Lower leg skin (tissue), 4 donors: ENCODE measurements at places on chromosomes 5 and 9.
A peak's percentile ranks its signal among the peaks of the same experiment; 100 is the strongest.

DNA sequence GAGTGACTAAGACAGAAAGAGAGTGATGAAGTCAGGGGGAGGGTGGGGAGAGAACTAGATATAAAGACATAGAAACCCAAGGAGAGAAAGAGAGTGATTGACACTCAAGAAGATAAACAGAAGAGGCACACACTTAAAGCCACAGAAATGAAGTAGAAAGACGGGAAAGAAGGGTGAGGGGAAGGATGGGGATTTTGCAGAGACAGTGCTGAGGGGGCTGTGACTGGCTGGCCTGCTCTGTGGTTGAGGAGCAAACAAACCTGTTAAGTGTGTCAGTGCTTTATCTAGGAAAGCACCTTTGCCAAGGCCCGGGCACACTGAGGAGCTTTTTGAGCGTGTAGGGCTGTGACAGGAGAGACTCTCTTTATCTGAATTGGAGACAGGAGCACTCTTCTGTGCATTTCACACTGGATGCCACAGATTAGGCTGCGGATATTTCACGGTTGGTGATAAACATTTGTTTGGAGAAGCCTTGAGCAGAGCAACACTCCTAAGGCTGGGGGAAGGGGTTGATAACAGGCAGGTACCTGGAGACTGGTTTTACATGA, 109.1 kb downstream of the DOCK2 start:
- no peak for DNase-seq

- no peak for DNase-seq
Observed at GRCh38 chr9:32251539-32251938, 132.9 kb upstream of the ACO1 start.

- DNase-seq, result no peak
Observed at GRCh38 chr5:179295778-179296149, 49.5 kb downstream of the ADAMTS2 start.

GRCh38 chr9:89661956-89662717, 57.3 kb downstream of the GADD45G start:
- DNase-seq, result peak; percentile 99

DNA sequence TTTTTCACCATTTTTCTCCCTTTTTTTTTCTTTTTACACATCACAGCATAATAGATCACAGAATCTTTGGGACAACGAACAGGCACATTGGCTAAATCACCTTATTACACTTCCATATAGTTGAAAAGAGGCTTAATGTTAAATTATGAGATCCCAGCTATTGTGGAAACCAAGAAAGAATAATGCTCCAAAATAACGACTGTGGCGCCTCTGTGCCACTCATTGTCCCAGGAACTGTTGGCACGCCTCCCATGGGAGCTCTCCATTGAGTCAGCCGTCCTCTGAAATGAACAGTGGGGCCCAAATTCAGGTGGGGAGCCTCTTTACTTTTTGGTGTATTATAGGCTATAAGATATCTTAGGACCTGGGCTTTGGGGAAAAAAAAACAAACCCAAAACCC, 82.2 kb upstream of the NFIB start:
- DNase-seq, result no peak

GRCh38 chr5:165202519-165202910, 1697.1 kb downstream of the MAT2B start:
- no peak for DNase-seq

DNA sequence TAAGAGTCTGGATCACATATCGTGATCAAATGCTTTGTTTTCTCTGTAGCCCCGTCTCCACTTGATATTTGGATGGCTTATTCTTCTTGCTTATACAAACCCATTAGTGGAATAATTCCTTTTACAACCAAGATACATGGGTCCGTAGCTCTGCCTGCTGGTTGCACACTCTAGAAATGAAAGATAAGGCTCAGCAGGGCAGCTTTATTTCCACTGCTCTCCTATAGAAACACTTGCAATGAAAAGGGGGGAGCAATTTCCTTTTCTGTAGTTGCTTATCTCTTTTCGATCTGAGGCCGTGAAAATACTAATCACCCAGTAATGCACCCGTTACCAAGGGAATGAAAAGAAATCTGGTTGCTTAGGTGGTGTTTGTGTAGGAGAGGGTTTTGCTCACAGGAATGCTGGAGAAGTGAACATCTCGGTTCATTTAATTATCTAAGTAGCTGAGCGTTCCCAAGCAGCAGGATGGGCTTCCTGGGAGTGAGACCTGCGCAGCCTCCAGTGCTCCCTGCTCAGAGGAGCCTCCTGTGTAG, 131.7 kb downstream of the ADAMTS16 start:
- no peak for DNase-seq

GRCh38 chr5:18601185-18601584, 966.9 kb downstream of the TAF11L14 start:
- no peak for DNase-seq

GRCh38 chr5:59479086-59479485, 414.4 kb downstream of the PDE4D start:
- DNase-seq, result no peak

DNA sequence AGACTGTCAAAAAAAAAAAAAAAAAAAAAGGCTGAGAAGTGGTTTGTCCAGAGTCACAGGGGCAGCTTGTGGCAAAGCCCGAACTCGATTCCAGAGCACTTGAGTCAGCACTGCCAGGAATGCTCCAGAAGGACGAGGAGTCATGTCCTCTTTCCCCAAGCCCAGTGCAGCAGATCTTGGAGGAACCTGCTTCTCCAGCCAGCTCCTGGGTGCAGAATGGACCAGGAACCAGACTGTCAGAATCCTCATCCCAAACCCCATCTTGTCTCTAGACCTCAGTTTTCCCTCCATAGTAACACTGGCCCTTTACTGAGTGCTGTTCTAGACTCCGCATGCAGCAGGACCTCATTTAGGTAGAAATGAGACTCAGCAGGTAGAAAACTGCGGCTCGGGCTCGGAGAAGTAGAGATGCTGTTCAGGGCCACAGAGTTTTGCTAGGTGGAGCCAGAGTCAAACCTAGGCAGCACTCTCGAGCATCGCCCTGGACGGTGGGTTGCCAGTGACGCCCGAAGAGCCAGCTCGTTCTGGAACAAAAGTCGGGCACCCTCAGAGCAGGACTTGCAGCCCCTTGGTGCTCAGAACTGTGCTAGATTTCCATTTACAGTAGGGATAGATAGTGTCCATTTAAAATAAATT, 15.4 kb downstream of the CD74 start:
- no peak for DNase-seq

- DNase-seq, result no peak
Observed at GRCh38 chr9:3299872-3300271, 225.9 kb downstream of the RFX3 start.

DNA sequence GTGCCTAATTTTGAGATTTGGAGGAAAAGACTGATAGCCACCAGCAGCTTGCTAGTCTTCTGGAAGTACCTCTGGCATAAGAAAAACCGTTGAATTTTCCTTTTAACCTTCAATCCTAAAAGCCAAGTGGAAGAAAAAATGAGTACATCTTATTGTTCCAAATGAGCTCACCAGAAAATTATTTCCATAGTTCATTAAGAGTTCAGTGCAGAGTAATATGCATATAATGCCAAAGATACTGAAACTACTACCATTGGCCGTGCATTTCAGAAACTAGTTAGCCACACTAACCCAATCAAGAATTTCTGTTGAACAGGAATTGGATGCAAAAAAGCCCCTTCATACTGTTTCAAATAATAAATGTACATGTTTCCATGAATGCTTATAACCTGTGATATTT, 607.9 kb downstream of the KCTD16 start:
- DNase-seq, result no peak

DNA sequence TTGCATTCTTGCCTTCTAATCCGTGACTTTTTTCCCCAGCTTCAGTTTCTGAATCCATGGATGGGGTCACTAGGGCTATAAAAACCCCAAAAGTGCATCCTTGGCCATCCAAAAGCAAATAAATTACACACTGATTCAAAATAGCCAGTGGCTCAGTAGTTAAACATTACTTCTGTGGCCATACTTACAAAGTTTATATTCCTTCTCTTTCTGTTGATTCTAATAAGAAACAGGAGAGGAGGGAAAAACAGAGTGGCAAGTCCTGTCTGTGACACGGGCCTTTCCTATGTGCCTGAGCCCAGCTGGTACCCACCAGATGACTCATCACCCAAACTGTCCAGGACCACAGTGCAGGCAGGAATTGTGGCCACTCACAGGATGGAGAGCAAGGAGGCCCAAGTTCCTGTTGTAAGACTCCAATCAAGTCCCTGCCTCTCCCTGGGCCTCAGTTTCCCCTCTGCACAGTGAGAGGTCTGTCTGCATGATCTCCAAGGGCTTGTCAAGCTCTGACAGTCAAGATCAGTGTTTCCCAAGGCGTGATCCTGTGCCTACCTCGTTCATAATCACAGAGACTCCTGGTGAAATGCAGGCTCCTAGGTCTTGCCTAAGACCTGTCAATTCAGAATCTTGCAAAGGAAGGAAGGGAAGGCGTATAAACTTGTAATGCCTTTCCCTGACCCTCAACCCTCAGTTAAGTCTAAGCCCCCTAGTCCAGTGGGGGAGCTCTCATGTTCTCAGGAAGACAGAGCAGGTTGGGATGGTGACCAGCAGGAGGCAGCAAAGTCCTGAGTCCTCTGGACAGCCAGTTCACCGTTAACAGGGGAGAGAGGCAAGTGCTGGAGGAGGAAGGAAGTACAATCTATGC, 29.5 kb downstream of the TNIP1 start:
- DNase-seq, result peak; percentile 77

DNA sequence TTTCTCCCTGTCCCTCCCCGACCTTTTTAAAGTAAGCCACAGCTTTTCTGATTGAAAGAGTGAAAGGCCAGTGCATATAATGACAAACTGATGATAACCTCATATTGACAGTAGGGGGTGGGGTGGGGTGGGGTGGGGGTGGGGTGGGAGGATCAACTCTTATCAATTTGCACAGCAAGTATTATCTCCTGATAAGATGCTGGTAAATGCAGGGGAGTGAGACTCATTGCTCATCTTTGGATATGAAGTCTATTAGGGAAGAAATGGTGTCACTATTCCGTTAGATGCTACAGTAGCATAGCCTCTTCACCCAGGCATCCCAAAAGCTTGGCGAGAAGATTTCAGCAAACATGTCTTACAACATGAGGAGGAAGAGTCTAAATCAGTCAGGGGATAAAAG, 38.9 kb upstream of the HMGCS1 start:
- DNase-seq, result no peak

DNA sequence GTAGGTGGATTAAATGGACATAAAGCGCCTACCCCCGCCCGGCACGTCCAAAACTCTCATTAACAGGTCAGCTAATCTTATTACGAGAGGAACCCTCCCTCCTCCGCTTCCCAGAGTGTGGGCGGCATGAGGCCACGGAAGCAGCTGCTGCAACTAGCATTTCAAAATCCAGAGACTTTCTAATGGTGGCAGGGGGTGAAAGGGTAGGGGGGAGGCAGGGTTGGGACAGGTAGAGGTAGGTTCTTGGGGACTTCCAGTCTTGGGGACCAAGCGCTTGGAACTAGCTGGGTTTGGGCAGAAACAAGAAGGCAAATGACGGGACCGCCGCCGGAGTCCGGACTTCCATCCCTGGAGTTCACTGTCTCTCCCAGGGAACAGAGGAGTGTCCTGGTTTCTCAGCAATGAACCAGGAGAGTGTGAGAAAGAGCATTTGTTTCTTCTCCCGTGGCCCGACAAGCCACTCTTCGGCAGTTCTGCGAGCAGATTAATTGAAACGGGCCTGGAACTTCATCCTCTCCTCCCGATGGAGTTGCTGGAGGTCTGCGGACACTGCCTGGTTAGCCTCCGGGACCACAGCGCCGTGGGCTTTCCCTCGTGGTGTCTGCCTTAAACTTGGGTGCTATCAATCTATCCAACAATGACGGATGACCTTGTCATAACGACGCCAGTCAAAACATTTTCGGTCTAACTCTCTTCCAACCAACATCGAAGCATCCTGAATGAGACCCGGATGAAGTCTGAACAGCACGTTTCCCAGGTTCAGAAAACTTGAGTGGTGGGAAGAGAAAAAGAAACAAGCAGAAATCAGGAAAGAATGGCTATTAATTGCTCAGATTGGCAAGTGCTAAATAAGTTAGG, 1.6 kb upstream of the PRDM6 start:
- DNase-seq, result no peak

DNA sequence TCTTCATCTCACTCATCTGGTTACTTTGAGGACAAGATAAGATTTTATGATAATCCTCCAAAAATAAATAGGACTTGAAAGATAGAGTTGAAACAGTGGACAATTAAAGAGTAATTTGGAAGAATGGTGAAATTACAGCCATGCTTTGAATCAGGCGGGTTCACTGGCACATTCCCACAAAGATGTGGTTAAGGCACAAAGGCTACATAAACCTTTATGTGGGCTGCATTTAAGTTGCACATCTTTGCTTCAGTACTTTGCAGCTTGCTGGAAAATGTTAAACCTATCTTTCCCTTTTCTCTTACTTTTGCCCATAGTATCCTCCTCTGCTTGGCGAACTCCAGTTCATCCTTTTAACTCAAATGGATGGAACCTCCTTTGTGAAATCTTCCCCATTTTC, 92.2 kb upstream of the TNFAIP8 start:
- DNase-seq, result no peak

DNA sequence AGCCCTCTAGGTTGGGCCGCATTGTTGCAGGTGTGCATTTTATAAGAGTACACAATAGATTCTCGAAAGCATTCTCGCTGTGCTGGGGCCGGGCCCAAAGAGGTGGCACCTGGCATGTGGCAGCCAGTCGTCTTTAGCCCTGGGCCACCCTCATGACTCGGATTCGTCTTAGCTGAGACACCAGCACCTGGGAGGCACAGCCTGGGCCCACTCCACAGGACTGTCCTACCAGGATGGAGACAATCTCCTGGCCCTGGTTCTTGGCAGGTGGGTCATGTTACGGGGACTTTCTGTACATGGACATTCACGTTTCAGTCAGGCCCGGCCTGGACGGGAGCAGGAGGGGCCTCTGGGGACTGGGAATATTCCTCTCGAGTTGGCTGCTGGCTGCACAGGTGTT, 212.5 kb downstream of the FANCC start:
- DNase-seq, result no peak

GRCh38 chr5:123089914-123090660, 1.0 kb downstream of the PRDM6 start:
- no peak for DNase-seq
